ENCODE measurements at places on chromosomes 2 and 18. TPM values are rescaled to one million over a fixed set of nuclear protein-coding genes. Genes with fewer than 3 reads are reported as not detected.

Gene REG1B
- not detected for total RNA-seq

Gene AQP12B
- total RNA-seq, result not detected

Gene ALMS1
- 9.0 TPM for total RNA-seq

Gene ACOXL
- not detected for total RNA-seq

Gene MROH2A
- total RNA-seq, result not detected

Gene HOXD13
- not detected for total RNA-seq

Gene HS6ST1
- 53.1 TPM for total RNA-seq

Gene RBBP8
- 12.6 TPM for total RNA-seq

Gene DQX1
- not detected for total RNA-seq

Gene PCGF1
- total RNA-seq, result 8.6 TPM

Gene CD207
- total RNA-seq, result not detected

Gene RAD51AP2
- not detected for total RNA-seq

Gene G6PC2
- not detected for total RNA-seq

Gene C2orf78
- not detected for total RNA-seq

Gene GAD1
- total RNA-seq, result not detected

Gene LOXHD1
- not detected for total RNA-seq

Gene GAL3ST2
- not detected for total RNA-seq

Gene DPP10
- total RNA-seq, result under 0.01 TPM

Gene CDH7
- total RNA-seq, result not detected

Gene CCDC150
- total RNA-seq, result 1.1 TPM

Gene IGFBP5
- total RNA-seq, result 15.9 TPM

Gene ELAC1
- total RNA-seq, result 5.6 TPM
